ENCODE measurements at places on chromosomes 5 and 9.

DNA sequence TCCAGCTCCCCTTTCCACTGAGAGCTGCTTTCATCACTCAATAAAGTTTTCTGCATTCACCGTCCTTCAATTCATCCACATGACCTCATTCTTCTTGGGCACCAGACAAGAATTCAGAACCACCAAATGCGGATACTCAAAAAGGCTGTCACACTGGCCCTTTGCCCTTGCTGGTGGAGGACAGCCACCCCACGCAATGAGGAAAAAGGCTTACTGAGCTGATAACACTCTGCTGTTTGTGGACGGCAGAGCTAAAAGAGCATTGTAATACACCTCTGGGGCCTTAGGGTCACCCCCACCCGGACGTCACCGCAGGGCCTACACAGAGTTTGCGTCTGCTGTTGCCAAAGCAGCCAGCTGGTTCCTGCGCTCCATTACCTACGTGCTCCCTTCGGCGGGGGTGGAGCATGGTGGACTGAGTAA, 51.2 kb upstream of the ZNF608 start:
- no peak for DNase-seq

- no peak for DNase-seq
Observed at GRCh38 chr5:96871027-96871399, 5.3 kb upstream of the ERAP2 start.

DNA sequence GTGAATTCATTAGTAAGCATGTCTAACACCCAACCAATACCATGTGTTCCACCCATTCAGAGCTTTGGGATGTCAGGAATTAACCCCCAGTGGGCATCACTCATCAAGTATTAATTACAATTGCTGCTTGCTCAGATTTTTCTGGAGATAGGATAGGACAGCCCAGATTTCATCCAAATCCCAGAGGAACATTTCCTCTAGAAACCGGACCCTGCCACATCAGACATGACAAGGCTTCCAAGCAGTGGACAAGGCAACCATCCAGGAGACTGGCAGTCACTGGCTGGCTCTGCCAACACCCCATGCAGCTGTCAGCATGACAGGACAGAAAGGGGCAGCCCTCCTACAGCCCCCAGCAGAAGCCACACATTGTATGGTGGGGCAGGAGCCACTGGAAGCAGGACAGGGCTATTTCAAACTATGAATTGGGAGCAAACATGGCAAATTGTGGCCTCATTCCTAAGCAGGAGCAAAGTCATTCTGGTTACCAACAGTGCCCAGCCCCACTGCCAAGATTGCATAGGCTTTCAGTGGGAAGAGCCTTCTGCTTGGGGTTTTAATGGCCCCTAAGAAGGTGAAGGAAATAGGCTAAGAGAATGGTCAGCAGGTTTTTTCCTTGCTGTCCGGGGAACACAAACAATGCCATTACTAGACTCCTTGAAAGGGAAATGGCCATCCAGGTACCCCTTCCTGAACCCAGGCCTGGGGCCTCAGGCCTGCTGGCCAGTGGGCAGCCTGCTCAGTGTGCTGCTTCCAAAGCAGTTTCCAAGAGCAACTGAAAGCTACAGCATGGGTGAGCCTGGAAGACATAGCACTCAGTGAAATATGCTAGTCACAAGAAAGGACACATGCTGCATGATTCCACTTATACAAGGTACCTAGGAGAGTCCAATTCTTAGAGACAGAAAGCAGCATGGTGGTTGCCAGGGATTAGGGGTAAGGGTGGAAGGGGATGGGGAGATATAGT, 294.7 kb upstream of the SLC30A5 start:
- DNase-seq = peak; percentile 2

- no peak for DNase-seq
Observed at GRCh38 chr5:122056913-122057312, 21.1 kb downstream of the LOX start.

DNA sequence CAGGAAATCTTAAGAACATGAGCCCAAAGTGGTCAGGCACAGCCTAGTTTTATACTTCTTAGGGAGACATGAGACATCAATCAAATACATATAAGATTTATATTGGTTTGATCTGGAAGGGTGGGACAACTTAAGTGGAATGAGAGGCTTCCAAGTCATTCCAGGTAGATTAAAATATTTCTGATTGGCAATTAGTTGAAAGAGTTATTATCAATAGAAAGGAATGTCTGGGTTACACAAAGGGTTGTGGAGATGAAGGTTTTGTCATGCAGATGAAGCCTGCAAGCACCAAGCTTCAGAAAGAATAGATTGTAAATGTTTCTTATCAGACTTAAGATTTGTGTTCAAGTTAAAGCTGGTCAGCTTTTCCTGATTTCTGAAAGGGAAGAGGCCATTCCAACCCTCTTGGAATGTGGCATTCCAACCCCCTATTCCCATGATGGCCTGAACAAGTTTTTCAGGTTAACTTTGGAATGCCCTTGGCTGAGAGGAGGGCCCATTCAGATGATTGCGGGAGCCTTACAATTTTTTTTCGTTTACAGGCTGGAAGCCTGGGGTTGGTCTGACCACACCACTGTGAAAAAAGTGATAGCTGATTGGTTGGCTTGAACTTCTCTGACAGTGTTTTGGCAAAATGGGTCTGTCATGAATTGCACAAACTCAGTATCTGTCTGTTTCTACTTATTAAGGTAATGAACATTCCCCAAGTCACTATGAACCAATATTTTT, 245.6 kb upstream of the RAI14 start:
- DNase-seq = no peak

DNA sequence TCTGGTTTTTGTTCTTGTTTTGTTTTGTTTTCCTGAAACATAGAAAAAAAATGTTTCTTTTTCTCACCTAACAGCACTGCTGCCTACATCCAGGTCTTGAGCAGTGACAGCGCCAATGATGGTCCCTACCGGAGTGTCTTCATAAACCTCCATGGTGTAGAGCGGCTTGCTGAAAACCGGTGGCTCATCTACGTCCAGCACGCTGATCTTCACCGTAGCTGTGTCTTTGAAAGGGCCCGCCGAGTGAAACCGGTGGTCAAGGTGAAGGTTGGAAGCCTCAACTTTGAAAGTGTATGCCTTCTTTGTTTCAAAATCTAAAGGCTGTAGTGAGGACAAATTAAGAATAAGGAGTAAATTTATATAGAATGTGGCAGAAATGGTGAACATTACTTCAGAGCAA, 1051.0 kb downstream of the CDH12 start:
- DNase-seq = no peak

GRCh38 chr9:27377147-27377807, 80.3 kb upstream of the EQTN start:
- peak; percentile 74 for DNase-seq

DNA sequence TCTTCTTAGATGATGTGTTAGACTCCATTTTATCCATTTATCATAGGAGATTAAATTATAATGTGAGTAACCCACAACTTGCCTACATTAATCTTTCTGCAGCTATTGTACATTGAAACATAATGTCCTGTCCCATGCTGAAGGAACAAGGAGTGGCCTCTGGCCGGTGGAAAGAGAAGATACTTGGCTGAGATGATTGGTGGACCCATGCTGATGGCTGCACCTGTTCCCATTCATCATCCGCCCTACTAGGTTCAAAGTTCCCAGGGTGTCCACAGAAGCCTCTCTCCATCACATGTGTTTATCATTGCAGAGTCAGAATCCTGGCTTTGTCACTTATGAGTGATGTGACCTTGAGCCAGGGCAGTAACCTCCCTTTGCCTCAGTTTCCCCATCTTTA, 24.7 kb downstream of the FBXL7 start:
- no peak for DNase-seq

DNA sequence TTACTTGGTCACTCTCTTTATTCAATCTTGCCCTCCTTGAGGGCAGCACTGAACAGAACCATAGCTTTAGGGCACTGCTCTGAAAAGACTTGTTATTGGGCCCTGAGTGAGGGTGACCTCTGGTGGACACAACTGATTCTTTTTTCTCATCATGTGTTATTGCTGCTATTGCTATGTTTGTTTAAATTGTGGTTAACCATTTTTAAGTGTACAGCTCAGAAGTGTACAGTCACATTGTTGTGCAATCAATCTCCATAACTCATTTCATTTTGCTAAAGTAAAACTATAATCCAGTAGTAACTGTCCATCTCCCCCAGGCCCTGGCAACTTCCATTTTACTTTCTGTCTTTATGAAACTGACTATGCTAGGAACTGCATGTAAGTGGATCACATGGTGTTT, 351.1 kb upstream of the RIOK2 start:
- peak; percentile 78 for DNase-seq

DNA sequence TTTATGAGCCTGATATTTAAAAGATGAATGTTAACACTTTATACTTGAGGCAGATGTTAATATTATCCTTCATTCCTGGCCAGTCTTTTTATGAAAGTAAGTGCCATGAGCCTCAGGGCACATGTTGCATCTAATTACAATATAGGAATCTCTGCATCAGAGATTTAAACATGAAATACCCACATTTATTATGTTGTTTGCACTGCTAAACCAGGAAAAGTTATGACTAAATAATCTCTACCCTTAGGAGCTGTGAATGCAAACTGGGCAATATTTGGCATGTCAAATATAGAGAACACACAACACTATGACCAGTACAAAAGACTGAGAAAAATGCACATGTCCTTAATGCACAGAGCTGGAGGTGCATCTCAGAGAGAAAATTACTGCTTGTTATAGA, 526.1 kb upstream of the GRAMD2B start:
- no peak for DNase-seq

DNA sequence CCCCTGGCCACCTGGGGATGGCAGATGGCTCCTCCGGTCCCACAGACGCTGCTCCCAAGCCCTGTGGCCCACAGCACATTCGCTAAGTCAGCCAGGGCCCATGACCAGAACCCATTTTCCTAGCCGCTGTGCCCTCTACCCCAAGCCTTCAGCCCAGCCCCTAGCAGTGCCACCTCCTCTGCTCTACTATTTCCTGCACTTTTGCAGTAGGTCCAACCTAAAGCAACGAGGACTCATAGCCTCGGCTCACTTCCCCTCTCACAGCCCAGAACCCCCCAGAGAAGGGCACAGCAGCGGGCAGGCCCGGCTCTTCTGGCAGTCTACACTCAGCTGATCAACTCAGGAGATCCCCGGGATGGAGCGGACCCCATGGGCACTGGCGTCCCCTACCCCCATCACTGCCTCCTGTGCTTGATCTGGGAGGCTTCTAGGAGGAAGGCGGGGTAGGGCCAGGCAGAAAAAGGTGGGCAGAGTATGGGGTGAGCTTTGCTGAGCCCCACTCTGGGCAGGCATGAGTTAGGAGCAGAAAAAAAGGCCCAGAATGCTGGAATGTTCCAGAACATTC, 111.2 kb downstream of the ZNF354C start:
- DNase-seq = no peak

GRCh38 chr5:151628112-151628823, 37.1 kb upstream of the FAT2 start:
- DNase-seq = no peak

GRCh38 chr5:88203981-88204750, 64.5 kb downstream of the TMEM161B start:
- no peak for DNase-seq

DNA sequence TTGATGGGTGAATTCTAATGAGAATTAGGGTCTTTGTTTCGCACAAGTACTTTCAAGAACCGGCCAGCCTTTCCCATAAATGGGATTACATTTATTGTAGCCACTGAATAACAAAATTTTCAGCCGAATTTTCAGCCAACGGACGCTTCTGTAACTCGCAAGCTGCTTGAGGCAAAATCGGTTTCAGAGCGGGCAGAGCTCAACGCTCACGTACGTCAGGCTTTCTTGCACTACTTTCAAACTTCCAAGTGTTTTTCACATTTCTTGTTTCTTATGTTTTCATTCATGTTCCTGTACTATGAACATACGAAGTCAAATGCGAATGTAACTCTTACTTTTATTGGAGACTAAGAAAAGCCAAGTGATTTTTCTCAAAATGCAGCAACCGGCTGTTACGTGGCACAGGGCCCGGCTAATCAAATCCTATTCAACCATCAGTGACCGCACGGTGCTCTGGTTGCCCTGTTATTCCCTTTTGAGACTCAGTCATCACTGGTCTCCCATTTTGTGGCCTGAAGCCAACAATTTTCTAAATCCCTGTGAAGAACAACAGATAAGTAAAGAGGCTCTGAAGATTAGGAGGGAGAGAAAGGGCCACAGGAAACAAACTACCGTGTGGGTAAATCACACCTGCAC, 68.5 kb downstream of the SLC28A3 start:
- no peak for DNase-seq

DNA sequence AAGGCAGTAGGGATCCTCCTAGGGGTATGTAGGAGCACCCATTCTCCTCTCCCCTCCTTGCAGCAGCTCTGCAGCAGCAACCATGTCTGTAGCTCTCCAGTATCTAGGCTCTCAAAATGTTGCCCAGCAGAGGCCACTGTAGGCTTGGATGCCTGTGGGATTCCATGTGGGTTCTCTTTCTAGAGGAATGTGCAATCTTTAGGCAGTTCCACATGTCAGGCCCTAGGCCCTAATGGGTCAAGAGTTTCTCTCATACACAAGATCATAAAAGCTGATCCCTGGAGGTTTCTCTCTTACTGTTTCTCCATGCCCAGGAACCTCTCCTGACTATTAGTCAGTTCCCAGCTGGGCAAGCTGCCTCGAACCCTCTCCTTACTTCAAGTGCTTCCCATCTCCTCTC, 215.8 kb downstream of the FRMD3 start:
- no peak for DNase-seq

DNA sequence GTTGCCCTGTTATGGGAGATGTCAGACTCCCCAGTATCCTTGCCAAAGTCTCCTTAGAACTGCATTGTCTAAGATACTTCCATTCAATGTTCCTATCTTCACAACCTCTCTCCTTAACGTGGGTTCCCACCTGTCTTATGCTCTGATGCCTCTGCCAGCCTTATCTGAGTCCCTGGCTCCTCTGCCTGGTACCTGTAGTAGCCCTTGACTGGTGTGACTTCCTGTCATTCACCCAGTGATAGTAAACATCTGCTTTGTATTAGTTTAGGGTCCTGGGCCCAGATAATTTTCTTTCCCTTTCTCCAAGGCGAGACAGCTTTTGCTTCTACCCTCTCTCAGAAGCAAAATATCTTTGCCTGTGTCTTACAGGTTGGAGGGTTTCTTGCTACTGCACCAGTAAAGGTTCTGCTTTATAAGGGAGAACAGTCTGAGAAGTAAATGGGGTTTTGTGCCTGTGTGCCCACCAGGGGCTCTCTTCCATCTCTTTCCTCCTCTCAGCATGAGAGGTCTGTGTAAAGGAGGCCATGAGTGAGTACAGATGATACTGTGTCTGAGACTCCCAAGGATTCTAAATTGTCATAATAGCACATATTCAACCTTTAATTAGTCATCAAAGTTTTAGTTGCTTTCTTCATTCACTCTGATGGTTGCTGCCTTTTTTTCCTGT, 220.8 kb downstream of the PRR16 start:
- no peak for DNase-seq

- no peak for DNase-seq
Observed at GRCh38 chr9:136654820-136655535, 7.7 kb upstream of the EGFL7 start.

DNA sequence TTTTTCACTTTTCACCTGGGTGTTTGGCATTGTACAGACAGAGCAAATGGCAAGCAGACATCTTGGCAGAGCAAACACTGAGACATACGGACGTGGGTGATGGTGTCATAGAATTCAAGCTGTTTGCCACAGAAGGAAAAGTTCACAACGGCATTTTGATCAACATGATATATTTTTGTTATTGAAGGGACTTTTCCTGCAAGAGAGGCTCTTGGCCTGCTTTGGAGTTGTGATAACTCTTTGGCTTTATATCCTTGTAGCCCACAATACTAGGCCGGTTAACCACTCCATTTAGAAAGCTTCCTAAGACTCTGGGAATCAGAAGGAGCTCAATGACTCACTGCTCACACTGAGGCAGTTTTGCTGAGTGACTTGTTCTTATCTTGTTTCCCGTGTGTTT, 1038.3 kb downstream of the TLE1 start:
- peak; percentile 38 for DNase-seq

Measured in kidney tubule cell (primary cell).